Pulmonary artery endothelial cell (primary cell): ENCODE measurements at places on chromosomes 1 and 21.

DNA sequence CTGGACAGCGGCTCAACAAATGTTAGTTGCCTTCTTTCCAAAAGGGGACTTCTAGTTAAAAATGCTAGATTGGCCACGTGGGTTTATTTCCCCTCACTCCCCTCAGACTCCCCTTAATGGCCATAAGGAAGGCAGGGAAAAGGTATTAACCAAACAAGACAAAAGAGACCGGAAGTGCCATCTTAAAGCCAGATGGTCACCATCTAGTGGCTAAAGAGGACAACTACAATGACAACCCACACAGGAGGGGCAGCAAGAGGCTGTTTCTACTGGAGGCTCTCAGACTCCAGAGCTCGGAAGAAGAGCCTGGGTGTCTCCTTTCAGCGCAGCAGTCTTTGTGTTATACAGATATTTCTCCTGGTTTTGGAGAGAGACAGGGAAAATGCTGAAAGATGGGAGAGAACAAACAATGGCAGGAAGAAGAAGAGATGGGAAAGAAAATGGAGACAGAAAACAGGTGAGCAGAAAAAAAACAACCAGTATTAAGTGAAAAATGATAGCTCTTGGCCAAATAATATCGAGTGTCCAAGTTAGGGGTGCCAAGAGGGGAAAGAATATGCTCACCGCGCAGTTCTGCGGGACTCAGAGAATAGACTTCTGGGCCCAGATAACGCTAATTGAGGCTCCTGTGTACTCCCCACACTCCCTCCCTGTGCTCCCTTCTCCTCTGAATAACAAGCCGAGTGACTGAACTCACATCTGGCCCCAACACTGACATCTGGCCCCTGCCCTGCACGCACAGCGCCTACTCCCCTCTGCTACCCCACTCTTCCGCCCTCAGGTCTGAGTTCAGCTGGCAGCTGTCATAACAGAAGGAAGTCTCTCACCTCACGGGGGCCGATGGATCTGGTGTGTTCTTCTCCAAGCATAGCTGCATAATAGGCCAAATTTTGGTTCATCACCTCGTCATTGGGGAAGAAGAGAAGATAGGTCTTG is 9.6 kb downstream of the P3H1 start:
- no peak for DNase-seq

- no peak for DNase-seq
Observed at GRCh38 chr1:32924881-32925344, 23.7 kb upstream of the TMEM54 start.

DNA sequence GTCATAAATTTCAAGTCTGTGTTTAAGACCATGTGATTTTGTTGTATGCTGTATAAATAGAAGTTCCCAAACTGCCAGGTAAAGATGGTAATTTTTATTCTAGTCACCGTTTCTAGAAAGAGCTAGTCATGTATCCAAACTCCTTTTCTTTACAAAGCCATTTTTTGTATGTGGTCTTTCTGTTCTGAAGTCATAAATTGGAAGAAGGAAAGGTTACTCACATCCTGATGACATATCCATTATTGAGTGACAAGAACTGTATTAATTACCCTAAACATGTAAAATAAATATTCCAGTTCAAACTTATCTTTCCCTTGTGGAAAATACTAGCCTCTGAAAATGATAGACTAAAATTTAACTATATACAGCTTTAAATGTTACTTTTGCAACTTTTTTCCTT is 104.7 kb downstream of the POFUT2 start:
- DNase-seq = no peak

GRCh38 chr1:38241594-38242334 is 195.2 kb upstream of the POU3F1 start:
- no peak for DNase-seq

- DNase-seq = no peak
Observed at GRCh38 chr1:109726728-109727373, 14.0 kb downstream of the GSTM3 start.

- DNase-seq = no peak
Observed at GRCh38 chr1:175136246-175136645, 56.3 kb downstream of the KIAA0040 start.

DNA sequence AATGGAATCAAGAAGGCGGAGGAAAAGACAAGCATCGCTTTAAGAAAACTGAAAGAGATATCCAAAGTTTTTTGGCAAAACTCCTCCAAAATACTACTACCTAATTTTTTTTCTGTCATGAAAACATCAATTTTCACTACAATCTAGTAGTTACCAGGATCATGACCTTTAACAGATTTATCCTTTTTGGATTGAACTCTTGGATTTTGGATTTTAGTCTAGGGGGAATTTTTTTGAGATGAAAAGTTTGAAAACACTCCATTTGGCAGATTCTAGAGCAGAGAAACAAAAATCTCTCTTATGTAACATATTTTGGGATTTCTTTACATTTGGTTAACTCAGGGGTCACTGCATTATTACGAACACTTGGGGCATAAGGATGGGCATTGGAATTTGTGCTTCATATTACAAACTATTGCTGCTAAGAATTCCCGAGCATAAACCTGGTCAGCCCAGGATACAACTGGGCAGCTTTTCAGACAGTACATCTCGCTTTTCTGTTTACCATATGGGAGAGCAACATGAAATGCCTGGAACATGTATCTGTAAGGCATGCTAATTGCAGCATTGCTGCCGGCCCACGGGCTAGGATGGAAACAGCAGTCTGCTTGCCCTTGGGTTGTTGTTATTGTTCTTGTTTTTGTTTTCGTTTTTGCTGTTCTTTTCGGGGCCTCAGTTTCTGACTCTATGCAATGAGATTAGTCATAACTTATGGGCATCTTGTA is 264.3 kb downstream of the RHOU start:
- DNase-seq = no peak

DNA sequence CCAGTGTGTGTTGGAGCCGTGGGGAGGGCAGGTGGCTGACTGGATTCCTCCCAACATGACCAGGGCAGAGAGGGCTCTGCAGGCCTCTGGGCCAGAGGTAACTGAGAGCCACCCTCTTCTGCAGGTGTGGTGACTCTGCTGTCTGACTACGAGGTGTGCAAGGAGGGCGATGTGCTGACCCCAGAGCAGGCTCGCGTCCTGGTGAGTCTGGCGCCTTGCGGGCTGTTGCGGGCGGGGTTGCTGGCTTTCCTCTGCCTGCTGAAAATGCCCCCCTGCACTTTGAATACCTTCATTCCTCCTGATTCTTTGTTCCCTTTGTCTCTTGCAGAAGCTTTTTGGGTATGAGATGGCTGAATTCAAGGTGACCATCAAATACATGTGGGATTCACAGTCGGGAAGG is 6.7 kb downstream of the MRTO4 start:
- DNase-seq = no peak

GRCh38 chr1:38586993-38587646 is 272.5 kb downstream of the RRAGC start:
- no peak for DNase-seq

DNA sequence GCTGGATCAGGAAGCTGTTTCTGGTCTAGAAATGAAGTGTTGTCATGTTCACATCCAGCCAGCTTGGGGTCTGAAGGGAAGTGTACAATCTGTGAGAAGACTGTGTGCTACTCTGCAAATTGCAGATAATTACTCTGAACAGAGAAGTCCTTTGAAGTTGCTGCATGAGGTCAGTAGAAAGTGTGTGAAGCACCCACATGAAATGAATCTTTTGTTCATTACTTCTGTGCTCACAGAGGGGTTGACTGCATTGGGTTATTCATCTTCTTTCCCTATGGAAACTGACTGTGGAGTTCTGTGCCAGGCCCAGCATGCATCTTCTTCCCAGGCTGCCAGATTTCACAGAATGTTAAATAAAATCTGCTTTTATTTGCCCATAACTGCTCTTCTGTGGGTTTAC is 47.1 kb downstream of the CTH start:
- DNase-seq = no peak

DNA sequence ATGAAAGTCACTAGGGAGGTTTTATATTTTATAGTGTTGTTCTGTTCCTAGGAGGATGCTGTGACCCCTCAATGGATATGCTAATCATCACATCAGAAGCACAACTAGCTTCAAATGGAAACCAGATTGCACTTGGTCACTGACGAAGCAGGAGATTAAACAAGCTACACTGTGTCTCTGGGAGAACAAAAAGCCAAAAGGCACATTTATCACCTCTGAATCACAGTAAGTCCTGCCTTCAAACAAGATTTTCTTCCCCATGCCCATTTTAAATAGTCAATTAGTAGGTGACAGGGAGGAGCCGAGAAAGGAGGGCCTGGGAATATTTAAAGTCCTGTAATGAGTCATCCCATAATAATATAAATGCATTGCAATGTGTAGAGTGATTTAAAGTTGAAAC is 38.1 kb downstream of the RGS2 start:
- no peak for DNase-seq

DNA sequence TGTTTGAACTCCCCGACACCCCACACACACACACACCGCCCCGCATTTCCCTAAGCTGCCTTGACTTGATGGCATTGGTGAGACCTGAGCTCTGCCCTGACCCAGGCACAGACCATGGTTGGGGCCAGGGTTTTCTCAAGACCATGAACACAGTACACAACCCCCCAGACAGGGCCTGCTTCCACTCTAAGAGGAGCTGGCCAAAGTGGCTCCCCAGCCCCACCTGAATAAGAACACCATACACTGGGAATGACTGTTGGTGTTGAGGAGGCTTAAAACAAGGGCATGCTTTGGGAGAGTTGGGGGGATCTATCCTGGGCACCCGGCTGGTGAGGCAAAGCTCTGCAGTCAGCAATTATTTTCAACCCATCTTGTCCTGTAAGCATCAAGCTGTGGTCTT is 77.6 kb upstream of the SYT6 start:
- DNase-seq = no peak

DNA sequence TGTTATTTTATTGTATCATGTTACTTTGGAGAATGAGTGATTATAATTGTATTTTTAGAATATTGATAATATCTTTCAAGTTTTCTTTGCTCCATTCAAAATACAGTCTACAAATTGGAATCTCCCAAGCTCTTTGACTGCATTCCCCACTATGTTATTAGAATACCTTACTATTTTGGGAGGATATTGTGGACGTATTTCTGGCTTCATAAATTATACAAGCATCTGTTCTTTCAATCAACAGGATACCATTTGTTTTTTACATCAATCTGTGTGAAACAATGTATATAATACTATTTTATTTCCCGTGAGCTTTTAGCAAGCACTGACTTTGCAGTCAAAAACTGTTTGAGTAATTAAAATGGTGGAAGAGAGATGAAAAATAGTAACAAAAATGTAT is 226.5 kb downstream of the PTPRC start:
- no peak for DNase-seq

- DNase-seq = no peak
Observed at GRCh38 chr1:113654883-113655282, 104.4 kb downstream of the PHTF1 start.

DNA sequence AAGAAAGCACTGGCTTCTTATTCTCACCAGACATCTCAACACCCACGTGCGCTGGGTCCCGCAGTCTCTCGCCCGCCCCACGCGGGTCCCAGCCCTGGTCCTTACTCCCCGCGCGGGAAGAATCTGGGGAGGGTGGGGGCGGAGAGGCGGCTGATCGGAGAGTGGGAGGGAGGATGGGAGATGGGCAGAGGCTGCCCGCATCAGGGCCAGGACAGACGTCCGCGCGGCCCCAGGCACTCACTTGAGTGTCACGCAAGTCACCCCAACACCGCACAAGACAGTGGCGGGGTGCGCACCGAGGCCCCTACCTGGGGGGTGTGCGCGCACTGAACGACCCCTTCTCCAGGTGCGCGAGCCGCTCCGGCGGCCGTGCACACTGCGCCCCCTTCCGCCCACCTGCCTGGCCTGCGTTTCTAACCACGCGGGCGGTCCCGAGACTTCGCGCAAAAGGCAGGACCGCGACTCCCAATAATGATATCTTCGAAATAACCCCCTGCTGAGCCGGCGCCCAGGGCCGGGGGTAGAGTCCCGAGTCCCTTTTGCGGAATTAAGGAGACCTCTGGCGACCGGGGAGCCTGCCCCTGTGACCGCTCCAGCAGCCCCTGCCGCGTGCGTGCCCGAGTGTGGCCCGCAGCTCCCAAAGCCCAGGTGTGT is 6.0 kb upstream of the SIM2 start:
- no peak for DNase-seq

GRCh38 chr1:238745069-238745468 is 641.3 kb upstream of the CHRM3 start:
- no peak for DNase-seq

DNA sequence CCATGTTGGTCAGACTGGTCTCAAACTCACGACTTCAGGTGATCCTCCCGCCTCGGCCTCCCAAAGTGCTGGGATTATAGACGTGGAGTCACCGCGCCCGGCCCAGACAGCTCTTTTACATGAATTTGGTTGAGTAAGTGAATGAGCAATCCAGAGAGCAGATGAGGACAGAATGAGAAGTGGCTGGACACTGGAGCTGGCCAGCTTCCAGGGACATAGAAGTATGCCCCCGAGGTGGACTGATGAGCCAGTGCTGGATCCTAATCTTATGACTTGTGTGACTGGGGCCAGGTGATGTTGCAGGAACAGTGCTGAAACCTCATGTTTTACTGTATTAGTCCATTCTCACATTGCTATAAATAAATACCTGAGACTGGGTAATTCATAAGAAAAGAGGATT is 35.9 kb upstream of the KANK4 start:
- no peak for DNase-seq

- no peak for DNase-seq
Observed at GRCh38 chr21:43974791-43975468, 37.2 kb upstream of the TRAPPC10 start.

DNA sequence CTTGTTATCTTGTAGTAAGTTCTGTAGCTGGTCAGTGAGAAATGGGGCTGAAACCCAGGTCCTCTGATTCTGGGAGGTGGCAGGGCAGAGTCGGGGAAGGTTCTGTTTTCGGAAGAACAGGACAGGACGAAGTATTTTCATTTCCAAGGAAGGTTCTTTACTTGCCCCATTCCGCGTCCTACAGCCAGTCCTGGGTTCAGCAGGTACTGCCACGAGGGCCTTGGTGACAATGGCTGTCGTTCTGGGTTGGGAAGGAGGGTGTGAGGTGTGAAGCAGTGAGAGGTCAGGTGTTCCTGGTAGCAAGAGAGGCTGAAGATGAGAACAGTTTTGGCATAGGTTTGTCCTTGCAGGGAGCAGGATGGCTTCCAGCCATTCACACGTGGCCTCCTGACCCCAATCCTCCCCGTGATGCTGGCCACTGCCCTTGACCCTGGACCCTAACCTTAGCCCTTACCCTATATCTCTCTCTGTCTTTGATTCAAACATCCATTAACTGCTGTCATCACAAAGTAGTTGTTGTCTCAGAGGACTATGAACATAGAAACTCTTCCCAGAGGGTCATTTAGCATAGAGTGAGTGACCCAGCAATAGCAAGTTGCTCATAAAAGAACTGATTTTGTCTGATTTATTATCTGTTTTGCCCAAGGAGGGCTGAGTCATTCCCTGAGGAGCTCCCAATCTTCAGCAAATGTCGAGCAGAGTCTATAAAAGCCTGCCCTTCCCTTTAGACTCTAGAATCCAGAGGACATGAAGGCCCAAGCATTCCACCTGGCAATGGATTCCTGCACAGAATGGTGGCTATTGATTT is 25.0 kb downstream of the VASH2 start:
- no peak for DNase-seq

GRCh38 chr21:42156690-42157605 is 62.0 kb upstream of the ABCG1 start:
- DNase-seq = no peak

- DNase-seq = no peak
Observed at GRCh38 chr1:114756949-114757454, 782 bp downstream of the CSDE1 start.

- DNase-seq = no peak
Observed at GRCh38 chr1:201585093-201585483, 46.2 kb downstream of the NAV1 start.
